ENCODE measurements at places on chromosomes 12 and 14.

DNA sequence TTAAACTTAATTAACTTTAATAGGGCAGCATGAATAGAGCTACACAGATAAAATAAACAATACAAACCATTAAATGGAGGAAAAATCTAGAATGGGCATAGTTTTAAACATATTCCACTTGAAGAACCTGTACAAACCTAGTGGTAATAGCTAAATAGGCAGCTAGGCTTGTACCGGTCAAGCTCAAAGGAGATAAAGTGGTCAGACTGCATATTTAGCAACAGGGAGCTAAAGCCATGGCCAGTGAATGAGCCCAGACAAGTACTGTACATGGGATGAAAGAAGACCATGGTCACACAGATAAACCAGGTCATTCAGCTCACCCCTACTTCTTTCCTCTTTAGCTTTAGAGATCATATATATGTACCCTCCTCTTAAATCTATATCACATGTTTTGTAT, 186.6 kb upstream of the KRR1 start:
- no peak for DNase-seq

DNA sequence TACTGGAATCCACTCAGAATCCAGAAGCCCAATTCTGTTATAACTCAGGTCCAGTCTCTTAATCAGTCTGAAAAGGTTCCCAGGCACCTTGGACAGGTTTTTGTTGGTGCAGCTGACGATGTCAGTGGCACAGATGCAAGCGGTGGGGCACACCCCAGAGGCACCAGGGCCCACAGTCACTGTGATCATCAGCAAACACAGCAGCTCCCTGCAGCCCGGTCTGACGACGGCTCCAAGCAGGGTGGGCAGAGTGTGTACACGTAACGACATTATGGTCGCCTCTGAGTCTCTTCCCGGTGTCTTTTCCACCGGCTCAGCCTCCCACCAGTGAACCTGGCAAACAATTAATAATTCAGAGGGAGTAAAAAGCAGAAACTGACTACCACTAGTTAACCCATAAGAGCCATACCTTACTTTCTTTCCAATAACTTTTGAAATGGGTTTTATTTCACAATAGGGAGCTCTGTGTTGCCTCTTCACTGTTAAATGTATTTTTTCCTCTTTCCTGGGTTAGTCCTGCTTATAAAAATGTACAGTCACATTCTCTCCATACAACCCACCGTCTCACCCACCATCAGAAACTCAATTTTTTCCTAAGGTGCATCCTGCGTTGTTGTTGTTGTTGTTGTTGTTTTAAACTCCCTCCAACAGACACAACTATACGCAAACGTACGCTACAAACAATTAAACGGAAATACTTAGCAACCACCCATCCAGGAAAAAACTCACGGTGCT, 521 bp upstream of the PCED1B start:
- DNase-seq = no peak

DNA sequence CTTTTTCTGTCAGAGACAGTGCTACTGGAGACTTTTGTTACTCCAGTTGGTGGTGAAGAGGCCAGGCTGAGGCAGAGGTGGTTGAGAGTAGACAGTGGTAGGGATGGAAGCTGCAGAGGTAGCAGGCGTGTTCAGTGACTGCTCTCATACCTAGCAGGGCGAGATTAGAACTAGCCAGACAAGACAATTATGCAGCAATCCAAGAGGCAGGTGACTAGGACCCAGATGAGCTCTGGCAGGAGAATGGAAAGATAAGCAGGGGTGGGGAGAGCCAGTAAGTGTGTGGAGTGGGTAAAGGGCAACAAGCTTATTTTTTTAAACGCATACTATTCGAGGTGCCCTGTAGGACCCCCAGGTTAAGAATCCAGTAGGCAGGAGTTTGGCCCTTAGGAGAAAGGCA, 4.8 kb downstream of the PPP1R36 start:
- DNase-seq = no peak

DNA sequence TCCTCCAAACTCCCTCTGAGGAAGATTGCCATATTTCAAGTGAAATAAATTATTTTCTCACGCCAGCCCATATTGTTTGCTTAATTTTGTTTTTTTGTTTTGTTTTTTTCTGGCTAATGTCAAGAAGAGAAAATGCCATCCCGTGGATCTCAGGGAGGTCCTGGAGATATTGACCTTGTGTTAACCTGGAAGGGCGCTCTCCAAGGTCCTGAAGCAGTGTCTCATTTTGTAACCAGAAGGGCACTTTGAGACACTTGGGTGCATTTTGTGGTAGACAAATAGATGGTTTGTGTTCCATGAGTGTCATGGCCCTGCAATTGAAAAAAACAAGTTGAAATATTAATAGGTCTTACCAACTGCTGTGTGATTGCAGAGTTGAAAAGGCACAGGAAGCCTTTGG, 268.9 kb downstream of the SUDS3 start:
- no peak for DNase-seq

DNA sequence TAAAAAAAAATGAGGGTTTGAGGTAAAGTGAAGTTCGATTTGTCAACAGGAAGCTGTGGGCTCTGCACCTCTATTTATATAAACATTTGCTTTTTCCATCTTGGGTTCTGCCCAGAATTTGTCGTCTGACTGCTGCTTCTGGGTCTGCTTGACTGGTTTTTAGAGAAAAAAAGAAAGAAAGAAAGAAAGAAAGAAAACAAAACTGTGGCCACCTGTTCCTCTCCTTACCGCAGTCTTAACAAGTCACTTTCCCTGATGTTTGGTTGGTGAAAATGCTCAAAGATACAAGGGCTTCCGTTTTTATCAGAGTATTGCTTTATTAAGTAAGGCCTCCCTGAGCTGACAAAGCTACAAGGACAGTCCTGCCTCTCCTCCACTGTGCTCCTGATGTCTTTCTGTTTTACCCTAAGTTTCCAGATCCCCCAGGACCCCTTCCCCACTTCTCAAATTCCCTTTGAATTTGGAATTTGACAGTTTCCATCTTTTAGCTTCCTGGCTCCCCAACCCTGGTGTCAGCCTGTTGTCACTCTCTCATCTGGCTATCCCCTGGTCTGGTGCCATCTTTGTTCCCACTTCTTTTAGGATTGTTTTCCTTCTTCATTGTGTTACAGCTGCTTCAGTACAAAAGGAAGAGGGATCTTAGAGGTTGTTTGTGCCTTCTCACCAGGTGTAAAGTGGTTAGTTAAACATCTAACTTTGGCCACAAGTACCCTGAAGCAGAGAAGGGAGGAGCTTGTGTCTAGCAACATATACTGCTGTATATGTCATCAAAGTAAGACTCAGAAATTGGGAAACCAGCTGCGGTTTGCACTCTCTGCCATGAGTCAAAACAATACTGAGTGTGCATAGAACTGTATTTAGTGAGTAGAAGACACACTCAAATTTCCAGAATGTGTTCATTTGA, 18.0 kb downstream of the MFAP5 start:
- DNase-seq = no peak

DNA sequence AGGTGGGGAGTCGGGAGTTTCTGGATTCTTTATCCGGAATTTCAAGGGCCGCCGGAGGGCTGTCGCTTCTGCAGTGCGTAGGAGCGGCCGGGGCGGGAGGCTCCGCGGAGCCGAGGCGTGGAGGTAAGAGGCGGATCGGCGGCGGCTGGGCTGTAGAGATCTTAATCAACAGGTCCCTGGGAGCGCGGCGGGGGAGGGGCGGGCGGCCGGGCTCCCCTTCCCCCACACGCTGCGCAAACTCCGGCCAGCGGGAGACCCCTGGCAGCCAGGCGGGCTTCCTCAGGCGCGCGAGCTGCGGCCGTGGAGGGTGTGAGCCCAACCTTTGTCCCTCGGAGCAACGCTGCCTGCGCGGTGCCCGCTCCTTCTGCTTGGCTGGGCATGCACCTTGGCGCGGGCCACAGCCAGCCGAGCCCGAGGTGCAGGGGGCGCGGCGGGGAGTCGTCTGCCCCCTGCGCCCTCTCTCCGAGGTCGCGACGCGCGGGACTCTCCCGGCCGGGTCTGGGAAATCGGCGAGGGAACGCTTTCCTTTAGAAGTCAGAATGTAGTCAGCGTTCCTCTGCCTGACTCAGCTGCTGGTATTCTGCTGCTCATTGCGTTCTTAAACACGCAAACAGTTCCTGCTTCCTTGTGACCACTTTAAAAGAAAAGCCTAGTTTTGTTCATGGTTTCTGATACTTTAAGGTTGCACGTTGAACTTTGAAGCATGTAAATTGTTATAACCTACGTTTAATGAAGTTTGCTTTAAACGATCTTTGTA, at the start of gene PALS1:
PALS1 (plus strand) TSS at position 25 of the 757 bp plus-strand sequence. CDS start 37,736 bp downstream, outside the sequence.
- DNase-seq = peak; percentile 33

GRCh38 chr12:92421701-92422100, 276.1 kb upstream of the BTG1 start:
- DNase-seq = no peak

- no peak for DNase-seq
These were observed 7.6 kb downstream of the DLK1 start for GRCh38 chr14:100734031-100734990.

All from fibroblast of skin of left biceps (primary cell).